ENCODE measurements at places on chromosomes 2 and 18.

GRCh38 chr2:237258116-237258515 lies 155.8 kb downstream of the COL6A3 start:
- DNase-seq, result no peak

- DNase-seq, result no peak
Observed at GRCh38 chr2:10956006-10956790, 44.5 kb downstream of the KCNF1 start.

DNA sequence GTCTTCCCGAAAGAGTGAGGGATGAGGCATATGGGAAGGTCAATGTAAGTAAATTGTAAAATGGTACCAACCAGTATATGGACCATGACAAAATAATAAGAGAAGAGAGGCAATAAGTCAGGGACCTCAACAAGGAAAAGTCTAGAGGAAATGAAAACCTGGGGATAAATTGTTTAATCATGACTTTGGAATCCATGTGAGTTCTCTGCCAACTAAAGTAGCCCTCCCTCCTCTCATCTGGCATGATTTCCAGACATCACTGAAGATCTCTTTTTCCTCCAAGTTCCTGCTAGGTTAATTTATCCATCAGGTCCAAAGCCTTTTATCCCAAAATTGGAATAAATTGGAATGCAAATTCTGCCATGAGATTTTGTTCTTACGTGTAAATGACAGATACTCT lies 417.9 kb downstream of the NRXN1 start:
- DNase-seq, result no peak

DNA sequence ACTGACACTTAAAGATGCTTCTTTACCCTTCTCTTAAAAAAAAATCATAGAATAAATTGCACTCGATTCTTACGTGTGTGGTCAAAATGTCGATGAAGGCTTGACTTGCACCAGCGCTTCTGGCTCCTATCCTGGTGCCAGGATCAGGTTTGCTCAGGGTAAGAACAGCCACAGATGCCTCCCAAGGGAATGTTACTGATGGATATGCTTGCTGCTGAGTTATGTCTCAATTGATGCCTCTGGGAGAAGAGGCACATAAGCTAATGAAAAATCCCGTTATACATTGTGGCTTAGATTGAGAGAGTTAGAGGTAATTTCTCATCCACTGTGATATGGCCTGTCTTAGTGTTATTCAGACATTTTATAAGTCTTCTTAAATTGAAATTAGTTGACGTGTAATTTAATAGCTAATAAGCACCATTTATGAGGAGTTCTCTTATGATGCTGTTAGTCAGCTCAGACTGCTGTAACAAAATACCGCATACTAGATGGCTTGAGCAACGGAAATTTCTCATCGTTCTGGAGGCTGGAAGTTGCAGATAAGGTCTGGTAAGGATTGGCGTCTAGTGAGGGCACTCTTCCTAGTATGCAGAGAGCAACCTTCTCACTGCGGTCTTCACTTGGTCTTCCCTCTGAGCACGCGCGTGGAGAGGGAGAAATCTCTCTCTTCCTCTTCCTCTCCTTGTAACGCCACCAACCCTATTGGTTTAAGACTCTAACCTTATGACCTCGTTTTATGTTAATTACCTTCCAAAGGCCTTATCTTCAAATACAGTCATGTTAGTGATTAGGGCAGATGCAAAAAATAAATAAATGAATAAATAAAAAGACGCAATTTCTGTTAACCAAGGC lies 116.6 kb upstream of the NOSTRIN start:
- no peak for DNase-seq

- DNase-seq, result no peak
Observed at GRCh38 chr2:119126650-119127049, 31.9 kb downstream of the C1QL2 start.

- no peak for DNase-seq
Observed at GRCh38 chr18:23066504-23067039, 68.7 kb upstream of the CABLES1 start.

GRCh38 chr2:207513551-207514257 lies 16.1 kb upstream of the CREB1 start:
- no peak for DNase-seq

- DNase-seq, result no peak
Observed at GRCh38 chr18:61194726-61195125, 138.5 kb upstream of the CDH20 start.

- DNase-seq, result no peak
Observed at GRCh38 chr2:21468624-21469023, 344.9 kb downstream of the TDRD15 start.

GRCh38 chr2:142165790-142166189 lies 35.0 kb upstream of the LRP1B start:
- DNase-seq, result no peak

DNA sequence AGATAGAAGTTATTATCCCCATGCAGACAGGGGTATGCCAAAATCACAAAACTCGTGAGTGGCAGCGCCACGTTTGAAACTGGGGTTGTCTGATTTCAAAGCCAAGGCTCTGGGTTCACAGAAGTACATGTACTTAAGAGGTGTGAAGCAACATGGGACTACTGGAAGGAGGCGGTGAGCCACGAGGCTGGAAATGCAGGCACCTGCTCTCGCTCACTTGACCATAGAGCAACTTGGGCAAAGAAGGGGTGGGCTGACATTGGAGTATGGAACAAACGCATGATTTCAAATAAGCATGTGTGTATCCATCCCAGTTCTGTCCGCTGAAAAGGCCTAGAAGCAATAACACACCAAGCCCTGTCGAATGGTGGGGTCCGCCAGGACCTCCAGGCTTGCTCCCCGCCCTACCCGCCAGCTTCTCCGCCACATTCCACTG lies 593 bp upstream of the ACTR2 start:
- DNase-seq, result no peak

- DNase-seq, result no peak
Observed at GRCh38 chr2:151189125-151189524, 72.5 kb downstream of the RBM43 start.

GRCh38 chr2:76075126-76075525 lies 364.4 kb upstream of the GCFC2 start:
- no peak for DNase-seq

- no peak for DNase-seq
Observed at GRCh38 chr18:51100385-51101120, 70.5 kb downstream of the SMAD4 start.

DNA sequence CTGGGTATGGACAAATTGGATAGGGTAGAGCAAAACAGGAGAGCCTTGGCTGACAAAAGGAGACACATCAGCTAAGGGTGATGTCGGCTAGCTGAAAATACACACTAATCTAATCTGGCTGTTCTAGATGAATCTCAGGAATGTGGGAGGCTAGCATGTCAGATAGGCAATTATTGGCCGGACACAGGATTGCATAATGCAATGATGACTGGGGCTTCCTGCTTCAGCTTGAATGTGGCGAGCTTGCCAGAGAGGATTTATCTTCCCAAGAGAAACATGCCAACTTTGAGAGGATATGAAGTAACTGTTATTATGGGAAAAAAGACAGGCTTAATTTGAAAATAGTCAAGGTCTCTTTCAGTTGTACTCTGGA lies 102.4 kb downstream of the TRIB2 start:
- DNase-seq, result no peak

- no peak for DNase-seq
Observed at GRCh38 chr2:97645112-97645694, 659 bp upstream of the COX5B start.

GRCh38 chr2:6203291-6203959 lies 511.2 kb downstream of the SOX11 start:
- DNase-seq, result no peak

GRCh38 chr2:136247204-136247950 lies 129.4 kb upstream of the CXCR4 start:
- no peak for DNase-seq

DNA sequence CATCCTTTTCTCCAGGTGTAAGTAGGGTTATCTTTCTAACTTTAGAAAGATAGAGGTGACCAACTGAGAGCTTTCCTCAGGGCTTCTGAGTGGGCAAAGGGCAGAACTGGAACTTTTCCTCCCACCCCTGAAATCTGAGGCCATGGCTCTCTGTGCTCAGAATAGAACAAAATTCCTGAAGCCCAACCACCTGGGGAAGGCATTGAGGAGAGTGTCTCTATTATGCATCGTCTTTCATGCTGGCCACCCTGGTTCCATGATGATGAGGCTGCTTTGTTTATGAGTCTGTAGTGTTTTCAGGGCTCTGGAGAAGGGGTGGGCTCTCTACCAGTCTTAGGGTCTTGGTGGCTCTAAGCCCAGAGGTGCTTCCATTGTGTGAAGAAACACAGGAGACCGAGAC lies 30.7 kb upstream of the IL1R1 start:
- no peak for DNase-seq

DNA sequence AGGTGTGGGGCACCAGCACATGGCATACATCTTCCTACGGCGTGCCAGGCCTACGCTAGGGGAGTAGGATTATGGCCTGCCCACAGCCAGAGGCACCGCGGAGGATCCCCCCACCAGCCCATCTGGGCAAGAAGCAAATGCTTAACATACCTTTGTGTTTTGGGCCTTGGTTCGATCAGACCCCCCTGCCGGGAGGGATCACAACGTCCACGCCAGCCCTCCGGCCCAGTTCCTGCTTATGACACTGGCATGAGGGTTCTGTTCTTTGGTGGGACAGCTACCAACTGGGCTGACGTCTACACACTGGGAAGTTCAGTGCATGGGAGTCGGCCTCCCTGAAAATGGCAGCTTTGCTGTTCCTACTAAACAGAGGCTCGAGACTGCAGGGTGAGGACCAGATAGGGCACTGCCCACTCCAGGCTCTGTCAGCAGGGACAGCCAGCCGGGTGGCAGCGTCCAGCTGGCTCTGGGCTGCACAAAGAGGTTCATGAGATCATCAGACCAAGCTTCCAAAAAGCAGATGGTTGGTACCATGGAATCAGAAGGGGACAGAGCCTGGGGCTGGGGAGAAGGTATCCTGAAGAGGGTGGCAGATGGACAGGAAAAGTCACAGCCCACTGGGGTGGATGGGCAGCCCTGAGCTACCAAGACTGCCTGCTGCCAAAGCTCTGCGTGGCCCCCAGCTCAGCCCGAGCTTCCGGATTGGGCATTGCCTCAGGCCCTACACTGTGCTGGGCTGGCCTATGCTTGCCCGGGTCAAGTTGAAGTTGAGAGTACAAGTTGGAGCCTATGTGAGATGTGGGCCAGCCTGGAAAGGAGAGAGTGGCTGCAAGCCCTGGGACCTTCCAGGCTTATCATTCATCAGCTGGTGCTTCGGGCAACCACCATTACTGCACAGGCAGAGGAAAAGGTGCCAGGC lies 61.7 kb upstream of the TEX51 start:
- no peak for DNase-seq

GRCh38 chr2:173657996-173658717 lies 303.5 kb downstream of the CDCA7 start:
- DNase-seq, result no peak

GRCh38 chr18:74266161-74266560 lies 25.6 kb downstream of the CYB5A start:
- no peak for DNase-seq

- no peak for DNase-seq
Observed at GRCh38 chr2:9565436-9566153, 10.0 kb upstream of the ADAM17 start.

- no peak for DNase-seq
Observed at GRCh38 chr18:25109484-25109883, 242.5 kb downstream of the ZNF521 start.

DNA sequence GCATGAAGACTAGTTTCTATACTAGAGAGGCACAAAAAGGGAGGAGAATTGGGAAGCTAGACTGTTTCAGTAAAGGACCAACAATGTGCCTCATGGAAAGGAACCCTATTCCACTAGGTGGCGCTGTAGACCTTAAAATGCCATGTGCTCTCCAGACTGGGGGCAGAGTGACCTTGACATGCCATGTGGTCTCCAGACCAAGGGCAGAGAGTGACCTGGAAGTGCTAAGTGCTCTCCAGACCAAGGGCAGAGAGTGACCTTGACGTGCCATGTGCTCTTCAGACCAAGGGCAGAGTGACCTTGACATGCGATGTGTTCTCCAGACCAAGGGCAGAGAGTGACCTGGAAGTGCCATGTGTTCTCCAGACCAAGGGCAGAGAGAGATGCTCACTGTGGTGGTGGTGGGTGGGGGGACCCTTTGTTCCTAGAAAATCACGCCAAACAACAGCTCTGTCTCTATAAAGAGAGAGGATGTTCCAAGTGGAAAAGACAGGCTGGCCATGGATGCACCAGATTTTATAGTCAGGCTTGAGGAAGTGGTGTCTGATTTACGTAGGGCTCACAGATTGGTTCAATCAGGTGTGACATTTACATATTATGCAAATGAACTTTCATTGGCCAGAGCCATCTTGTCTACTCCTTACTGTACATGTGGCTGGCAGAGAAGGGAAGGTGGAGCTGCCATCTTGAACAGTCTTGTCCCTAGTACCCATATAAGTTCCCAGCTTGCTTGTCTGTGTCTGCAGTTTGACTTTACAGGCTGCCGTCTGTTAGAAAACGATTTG lies 344.0 kb upstream of the DDX18 start:
- no peak for DNase-seq

Data from activated CD8-positive, alpha-beta memory T cell treated with anti-CD3 and anti-CD28 coated beads for 1 hour (primary cell).